Stimulated activated CD4-positive, alpha-beta T cell treated with anti-CD3 and anti-CD28 coated beads, Interleukin-12 subunit alpha, Interleukin-12 subunit beta, amount 100 ng/mL, for 4 hours (primary cell): ENCODE measurements at places on chromosomes 5 and 9.

GRCh38 chr5:84524491-84524890, 139.8 kb upstream of the EDIL3 start:
- no peak for DNase-seq

DNA sequence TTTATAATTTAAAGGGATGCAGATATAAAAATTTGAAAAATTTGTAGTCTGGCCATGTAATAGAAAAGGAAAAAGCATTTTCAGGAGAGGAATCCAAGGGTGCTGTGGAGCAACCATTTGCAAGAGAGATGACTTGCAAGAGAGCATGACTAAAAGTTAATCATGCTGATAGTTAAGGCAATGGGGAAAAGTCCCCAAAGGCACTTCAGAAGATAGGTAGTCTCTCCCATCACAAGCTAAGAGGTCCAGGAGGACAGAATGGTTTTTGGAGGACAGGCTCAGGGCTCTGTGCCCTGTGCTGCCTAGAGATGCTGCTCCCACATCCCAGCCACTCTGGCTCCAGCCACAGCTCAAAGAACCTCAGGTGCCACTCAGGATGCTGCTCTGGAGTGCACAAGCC, 38.8 kb downstream of the DNAJB5 start:
- DNase-seq: no peak

- no peak for DNase-seq
Measured at GRCh38 chr9:121286973-121287741, 19.2 kb downstream of the GSN start.

DNA sequence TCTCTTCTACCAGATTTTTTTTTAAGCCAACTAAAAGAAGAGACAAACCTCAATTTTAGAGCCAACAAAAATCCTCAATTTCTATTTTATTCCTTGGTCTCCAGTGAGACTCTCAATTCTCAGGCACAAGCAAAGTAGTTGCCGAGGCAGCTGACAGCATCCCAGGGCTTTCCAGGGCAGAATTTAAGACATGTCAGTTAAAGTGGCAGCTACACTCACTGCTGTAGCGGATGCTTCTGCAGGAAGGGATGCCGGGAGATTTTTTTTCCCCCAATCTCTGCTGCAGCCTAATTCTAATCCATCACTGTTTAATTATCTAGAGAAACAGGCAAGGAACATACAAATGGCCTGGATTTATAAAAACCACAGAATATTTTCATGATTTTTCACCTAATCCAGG, 57.0 kb downstream of the TTC39B start:
- no peak for DNase-seq

GRCh38 chr5:174668349-174668748, 56.0 kb upstream of the MSX2 start:
- no peak for DNase-seq
